ENCODE measurements at places on chromosomes 3 and 15.

- peak; percentile 10 for DNase-seq
Observed at GRCh38 chr3:154538566-154539360, 108.8 kb upstream of the GPR149 start.

GRCh38 chr3:106797461-106797860 lies 579.8 kb upstream of the CCDC54 start:
- no peak for DNase-seq

DNA sequence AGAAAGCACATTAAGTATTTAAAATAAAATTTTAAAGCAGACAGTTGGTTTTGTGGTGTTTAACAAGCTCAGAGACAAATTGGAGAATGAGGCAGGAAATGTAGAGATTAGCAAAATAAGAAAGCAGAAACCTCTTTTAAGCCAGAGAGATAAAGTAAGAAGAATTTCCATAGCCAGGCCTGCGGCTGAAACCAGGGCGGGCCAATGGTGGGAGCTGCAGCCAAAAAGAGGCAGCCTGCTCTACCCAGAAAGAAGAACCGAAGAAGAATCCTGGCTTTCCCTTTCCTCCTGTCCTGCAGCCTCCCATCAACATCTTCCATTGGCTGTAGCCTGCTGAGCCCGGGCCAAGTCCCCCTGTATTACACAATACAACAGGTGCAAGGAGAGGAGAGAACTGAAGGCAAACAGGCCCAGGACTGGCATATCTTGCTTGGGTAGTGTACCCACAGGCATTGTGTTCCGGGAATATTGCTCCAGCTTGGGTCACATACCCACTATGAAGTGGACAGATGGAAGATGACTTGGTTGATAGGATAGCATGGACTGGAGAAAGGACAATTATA lies 11.5 kb upstream of the TFG start:
- no peak for DNase-seq

DNA sequence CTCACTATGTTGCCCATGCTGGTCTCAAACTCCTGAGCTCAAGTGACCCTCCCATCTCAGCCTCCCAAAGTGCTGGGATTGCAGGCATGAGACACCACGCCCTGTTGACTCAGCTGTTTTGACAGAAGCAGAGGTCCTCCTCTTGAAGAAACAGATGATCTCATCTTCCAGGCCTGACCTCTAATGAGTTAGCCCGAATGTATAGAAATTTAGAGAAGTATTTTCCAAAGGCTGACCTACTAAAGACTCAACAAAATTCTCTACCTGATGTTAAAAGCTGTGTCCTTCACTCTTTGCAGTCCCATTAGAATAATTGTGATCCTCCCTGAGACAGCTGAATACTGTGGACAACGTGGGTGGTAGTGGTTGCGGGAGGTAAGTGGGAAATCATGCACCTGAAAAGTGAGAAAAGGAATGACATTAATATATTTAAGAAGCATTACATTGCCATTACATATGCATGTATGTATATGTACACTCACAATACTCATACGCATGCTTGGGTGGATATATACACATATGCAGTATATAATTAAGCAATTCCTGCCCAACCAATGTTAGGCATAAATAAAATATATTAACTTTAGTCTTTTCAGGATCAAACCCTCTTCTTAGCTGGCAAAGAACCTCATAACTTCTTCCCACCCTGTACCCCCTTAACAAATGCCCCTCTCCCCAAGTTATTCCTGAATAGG lies 204.6 kb upstream of the NR2F2 start:
- DNase-seq: peak; percentile 56

DNA sequence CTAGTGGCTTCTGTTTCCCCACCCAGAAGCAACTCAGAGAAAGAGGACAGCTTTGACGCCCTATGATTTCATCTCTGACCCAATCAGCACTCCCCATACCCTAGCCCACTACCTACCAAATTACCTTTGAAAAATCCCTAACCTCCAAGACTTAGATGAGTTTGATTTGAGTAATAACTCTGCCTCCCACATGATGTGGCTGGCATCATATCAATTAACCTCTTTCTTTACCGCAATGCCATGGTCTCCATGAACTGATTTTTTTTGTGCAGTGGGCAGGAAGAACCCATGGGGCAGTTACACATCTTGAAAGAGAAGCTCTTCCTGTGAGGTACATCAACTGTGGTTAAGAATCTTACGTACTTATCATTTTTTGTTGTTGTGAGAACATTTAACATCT lies 25.5 kb upstream of the APOD start:
- no peak for DNase-seq

DNA sequence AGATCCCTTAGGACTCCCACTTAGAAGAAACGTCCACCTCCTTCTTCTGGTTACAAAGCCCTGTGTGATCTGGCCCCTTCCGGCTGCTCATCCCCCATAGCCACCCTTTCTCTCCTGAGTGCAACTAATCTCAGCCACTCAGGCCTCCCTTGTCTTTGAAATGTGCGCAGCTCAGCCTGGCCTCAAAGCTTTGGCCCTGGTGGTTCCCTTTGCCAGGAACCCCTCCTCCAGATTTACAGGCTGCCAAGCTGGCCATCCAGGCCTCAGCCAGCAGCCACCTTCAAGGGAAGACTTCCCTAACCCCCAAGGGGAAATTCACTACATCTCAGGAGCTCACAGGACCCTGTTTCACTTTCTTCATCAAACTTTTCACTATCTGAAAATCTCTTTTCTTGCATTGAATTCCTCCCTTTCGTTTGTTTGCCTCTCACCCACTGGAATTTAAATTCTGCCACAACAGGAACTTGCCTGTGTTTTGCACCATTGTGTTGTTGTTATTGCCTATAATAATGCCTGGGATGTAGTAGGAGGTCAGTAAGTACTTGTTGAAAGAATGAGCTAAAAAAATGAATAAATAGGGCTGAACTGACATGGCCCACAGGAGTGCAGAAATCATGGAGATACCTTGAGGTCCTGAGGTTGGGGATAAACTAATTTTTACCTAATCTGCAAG lies 109.5 kb upstream of the PFN2 start:
- DNase-seq: no peak

- no peak for DNase-seq
Observed at GRCh38 chr3:111738238-111738637, 120.8 kb upstream of the PHLDB2 start.

GRCh38 chr15:29050870-29051269 lies 165.1 kb downstream of the APBA2 start:
- DNase-seq: no peak

- DNase-seq: no peak
Observed at GRCh38 chr3:154615471-154615870, 185.5 kb upstream of the GPR149 start.

DNA sequence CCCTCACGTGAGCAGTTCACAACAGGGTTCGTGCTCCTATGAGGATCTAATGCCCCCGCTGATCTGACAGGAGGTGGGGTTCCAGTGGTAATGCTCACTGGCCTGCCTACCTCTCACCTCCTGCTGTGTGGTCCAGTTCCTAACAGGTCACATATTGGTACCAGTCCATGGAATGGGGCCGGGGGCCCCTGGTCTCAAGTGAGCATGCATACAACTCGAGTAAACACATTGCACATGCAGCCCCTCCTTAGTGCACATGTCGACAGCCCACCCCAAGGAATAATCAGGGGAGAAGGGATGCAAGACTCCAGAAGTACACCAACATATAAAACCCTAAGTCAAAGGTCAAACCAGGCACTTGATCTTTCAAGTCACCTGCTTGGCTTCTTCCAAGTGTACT lies 127.0 kb downstream of the TP63 start:
- no peak for DNase-seq

DNA sequence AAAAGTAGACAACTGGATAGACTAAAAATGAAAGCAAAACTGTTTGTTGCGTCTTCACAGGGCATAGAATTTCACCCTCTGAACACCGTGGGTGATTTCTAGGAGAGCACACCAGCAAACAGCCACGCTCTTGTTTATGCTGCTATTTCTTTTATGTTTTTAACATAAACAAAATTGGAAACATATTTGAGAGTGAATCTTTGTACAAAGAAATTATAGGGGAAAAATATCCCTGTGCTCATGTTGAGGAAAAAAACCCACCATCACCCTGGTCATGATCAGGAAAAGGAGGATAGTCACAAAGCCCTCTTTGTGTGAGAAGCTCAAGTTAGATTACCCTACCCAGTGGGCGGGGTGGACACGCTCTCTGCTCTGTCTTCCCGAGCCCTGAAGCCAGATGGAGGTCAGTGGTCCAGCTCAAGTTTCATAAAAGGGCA lies 313.3 kb downstream of the SATB1 start:
- DNase-seq: peak; percentile 24

DNA sequence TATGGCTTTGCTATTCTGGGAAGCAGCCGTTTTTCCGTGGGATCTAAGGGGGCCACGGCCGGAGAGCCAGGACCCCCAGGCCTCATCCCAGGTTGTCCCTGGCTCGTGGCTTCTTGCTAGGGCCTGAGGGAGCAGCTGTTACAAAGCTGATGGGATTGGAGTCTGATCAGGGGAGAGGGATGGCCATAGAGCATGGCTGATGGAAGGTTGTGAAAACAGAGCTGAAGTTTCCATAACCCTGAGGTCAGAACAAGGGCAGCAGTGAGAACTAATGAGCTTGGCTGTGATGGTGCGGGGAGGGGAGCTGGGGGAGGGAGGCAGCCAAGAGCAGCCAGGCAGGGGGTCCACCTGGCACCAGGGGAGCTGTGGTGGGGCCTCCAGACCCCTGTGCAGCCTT lies 63.0 kb downstream of the LINGO1 start:
- DNase-seq: no peak

All from PC-3 (cell line).